ENCODE measurements at places on chromosomes 1 and 21.

GRCh38 chr1:172561252-172561651 lies 28.3 kb downstream of the SUCO start:
- DNase-seq, result no peak

GRCh38 chr1:203480525-203481084 lies 5.0 kb downstream of the PRELP start:
- peak; percentile 56 for DNase-seq

DNA sequence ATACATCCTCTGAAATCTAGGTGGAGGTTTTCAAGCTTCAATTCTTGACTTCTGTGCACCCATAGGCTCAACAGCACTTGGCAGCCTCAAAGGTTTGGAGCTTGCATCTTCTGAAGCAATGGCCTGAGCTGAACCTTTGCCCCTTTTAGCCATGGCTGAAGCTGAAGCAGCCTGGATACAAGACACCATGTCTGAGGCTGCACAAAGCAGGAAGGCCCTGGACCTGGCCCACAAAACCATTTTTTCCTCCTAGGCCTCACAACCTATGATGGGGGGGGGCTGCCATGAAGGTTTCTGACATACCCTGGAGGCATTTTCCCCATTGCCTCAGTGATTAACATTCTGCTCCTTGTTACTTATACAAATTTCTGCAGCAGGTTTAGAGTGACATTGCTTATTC lies 173.3 kb upstream of the PRMT6 start:
- DNase-seq, result no peak

- peak; percentile 34 for DNase-seq
Observed at GRCh38 chr1:115668579-115668978, 26.8 kb downstream of the VANGL1 start.
